ENCODE measurements at places on chromosomes 3 and 15.

- no peak for DNase-seq
These were observed 415.2 kb downstream of the RAP2B start for GRCh38 chr3:153577059-153577736.

- peak; percentile 57 for DNase-seq
These were observed 139.1 kb upstream of the EIF1B start for GRCh38 chr3:40170395-40170794.

- no peak for DNase-seq
These were observed 372.7 kb downstream of the ROBO2 start for GRCh38 chr3:77412584-77412983.

DNA sequence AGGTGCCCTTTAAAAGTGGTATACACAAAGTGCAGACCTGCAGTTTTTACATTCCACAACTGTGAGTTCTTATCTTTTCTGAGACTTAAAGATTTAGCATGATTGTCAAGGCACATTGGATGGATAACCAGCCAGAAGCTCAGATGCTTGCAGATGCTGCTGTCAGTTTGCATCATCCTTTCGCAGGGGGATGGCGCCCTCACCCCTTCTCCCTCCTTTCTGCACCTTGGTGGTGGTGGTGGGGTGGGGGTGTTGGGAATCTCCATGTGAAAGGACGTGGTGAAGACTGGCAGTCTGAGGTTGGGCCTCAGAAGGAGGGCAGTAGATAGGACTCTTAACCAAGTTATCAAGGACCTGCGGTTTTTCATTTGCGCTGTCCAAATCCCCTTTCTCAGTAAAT, 309.6 kb upstream of the SEMA6D start:
- DNase-seq, result no peak

- no peak for DNase-seq
These were observed 145.4 kb downstream of the NUP210 start for GRCh38 chr3:13274551-13275332.

GRCh38 chr3:128725547-128726022, 398 bp upstream of the RAB7A start:
- DNase-seq, result no peak

- DNase-seq, result no peak
These were observed 11.4 kb downstream of the CCDC12 start for GRCh38 chr3:46965151-46965550.

DNA sequence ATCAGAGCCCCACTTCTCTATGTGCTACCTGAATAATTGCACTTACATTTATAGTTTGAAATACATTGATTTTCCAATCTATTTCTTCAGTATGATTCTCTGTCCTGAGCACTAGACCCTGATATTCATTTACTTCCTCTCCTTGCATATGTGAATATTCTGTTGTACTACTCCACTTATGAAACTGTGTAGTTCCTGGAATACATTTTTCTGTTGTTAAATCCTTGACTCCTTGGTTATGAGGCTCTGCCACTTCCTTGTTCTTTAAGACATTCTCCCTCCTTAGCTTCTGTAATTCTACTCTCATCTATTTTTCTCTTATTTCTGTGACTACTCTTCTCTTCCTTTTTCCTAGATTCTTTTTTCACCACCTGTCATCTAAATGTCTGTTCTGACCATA, 12.9 kb upstream of the MGA start:
- DNase-seq, result no peak

DNA sequence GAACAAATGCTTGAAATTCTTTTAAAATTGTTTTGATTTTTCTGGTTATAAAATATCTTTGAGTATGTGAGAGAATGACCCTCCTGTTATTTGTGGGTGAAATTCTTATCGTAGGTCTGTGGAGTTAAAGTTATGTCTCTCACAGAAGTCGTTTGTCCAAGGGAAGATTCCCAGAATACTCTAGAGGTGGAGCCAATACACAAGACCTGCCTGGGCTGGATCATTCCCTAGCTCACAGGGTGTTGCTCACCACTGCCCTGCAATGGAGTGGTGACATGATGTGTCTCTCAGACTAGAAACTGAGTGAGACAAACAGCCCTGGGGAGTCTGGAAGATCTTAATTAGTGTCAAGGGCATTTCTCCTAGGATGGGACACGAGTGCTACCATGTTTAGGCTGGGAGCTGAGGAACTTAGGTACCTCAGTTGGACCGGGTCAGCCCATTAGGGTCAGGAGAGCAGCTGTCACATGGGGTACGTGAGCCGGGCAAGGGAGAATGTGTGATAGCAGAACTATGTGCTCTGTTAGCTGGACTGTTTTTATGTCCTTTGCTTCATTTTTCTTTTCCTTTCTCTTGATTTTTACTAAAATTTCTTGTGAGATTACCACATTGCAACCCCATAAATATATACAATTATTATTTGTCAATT, 53.6 kb upstream of the MYO5C start:
- no peak for DNase-seq

DNA sequence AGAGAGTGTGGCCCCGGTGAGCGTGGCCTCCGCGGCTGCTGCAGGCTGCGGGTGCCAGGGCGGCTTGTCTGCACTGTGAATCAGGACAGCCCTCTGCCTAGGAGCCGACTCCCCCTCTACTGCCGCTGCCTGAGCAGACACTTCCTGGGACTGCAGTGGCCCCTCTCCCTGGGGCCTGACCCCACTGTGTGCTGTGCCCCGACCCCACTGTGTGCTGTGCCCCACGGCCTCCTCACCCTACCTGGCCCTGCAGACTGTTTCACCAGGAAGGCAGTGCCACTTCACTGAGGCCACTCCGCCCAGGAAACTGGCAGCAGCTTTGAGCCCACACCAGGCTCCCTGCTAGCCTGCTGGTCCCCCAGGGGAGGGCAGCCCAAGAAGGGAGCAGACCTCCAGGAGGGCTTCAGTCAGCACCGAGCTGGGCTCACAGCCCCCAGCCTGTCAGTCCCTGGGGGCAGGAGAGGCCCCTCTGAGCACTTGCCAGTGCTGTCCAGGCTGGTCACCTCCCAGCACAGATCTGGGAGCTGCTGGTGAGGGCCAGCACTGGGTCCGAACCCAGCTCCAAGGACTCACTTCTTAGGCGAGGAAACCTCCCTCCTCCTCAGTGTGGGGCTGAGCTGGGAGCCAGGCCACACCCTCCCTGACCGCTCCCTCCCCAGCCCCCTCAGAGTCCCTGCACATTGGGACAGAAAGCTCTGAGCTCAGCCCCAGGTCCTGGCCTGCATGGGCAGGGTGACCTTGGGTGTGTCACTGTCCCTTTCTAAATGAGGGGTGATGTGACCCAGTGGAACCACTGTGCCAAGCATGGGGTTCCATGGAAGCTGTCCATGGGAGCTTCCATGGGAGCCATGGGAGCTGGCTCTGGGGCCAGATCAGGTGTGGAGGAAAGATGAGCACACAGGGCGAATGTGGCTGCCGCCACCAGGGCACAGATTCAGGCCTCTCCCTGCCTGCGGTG, 56.8 kb downstream of the DNAJB8 start:
- no peak for DNase-seq

DNA sequence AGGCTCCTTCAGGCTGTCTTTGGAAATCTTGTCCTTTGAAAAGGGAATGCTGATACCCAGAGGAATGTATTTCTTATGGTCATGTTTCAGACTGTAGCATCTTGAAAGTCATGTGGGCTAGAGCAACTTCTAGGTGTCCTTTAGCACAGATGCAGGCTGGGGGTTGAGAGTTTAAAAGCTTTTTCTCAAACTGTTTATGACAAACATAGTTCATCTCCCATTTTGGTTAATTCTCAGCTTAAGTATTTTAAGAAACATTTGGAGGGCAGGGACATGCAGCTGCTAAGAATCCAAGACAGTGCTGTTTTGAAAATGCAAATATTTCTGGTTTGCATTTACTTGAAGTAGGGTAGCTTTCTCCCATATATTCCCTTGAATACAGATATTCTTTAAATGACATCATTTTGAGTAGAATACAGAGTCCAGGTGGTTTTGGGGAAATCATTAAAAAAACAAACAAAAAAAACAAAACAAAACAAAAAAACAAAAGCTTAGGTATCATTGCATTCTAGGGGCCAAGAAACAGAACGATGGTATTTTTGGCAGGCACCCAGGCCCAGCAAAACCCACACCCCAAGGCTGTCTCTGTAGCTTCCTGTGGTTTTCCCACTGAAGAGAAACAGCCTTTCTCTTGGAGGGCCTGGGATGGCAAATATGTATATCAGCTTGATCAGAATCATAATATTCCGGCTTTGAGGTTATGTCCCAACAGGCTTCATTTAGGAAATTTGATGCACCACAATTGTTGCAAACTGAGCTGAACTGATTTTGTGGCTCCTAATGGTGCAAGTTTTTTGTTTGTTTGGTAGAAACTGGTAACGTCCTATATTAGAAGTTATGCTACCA, 120.0 kb downstream of the ATG7 start:
- DNase-seq, result no peak

GRCh38 chr3:10417847-10418246, 87.5 kb downstream of the ATP2B2 start:
- DNase-seq, result peak; percentile 40

DNA sequence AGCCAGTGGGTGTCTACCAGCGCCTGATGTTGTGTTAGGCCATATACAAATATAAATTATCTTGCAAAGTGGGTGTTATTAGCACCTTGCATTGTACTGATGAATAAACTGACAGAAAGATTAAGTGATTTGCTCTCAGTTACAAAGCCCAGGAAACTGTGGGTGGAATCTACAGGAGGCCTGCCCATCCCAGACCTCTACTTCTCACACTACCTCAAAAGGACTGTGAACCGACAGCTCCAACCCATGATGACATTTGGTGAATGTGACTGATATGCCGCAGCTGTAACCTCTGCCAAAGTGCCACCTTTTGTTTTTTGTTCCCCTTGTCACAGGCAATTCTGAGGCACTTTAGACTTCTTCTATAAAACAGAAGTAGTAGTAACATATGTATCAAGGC, 43.7 kb upstream of the KCNMB2 start:
- no peak for DNase-seq
